ENCODE measurements at places on chromosomes 4 and X.
A peak's percentile ranks its signal among the peaks of the same experiment; 100 is the strongest.

DNA sequence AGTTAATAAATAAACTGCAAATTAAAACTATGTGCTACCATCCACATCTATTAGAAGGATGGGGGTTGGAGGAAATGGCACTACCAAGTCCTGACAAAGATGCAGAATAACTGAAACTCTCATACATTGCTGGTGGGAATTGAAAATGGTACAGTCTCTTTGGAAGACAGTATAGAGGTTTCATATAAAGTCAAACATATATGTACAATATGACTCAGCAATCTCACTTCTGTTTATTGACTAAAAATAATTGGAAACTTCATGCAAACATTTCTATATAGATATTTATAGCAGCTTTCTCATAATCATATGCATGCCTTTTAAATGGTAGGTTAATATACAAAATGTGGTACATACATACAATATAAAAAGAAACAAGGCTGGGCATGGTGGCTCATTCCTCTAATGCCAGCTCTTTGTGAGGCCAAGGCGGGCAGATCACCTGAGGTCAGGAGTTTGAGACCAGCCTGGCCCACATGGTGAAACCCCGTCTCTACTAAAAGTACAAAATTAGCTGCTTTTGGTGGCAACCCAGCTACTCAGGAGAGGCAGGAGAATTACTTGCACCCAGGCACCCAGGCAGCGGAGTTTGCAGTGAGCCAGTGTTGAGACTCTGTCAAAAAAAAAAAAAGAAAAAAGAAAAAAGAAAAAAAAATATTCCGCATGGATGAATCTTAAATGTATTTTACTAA, 225.0 kb upstream of the CXXC4 start:
- no peak for DNase-seq

- no peak for DNase-seq
Observed at GRCh38 chr4:176188654-176189053, 6.7 kb downstream of the SPATA4 start.

DNA sequence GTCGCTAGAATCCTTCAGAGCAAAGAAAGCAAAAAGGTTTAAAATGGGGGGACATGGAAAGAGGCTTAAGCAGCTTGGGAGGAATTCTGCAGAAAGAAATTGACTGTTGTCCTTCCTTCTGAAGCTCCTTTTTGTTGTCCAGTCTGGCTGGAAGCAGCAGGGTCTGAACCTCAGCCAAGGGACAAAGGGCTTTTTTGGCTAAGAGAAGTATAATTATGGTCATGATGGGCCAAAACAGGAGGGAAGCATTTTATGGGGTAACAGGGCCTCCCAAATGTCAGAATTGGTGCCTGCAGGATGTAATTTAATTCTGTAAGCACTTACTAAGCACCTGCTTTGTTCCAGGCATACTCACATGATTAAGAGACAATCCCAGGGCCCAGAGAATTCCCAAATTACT, 74.2 kb upstream of the CPEB2 start:
- DNase-seq, result no peak

DNA sequence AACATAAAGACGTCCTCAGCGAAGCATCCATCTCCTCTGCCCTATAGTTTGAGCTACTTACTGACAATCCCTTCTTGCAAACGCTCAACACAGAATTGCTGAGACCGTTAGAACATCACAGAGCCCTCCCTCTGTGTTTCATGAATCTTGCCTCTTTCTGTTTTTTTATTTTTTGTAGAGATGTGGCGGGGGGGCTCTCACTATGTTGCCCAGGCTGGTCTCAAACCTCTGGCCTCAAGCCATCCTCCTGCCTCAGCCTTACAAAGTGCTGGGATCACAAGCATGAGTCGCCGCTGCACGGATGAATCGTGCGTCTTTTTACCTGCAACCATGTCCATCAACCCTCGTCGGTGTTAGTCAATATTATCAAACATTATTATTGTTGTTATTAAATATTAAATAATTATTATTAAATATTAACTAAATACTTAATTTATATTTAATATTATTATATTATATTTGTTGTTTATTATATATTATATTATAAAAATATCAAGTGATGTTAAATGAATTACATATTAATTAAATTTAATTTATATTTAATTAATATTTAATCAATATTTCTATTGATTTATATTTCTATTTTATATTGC, 200.7 kb downstream of the CRLF2 start:
- no peak for DNase-seq

- no peak for DNase-seq
Observed at GRCh38 chrX:63746278-63746677, 38.7 kb downstream of the ARHGEF9 start.

DNA sequence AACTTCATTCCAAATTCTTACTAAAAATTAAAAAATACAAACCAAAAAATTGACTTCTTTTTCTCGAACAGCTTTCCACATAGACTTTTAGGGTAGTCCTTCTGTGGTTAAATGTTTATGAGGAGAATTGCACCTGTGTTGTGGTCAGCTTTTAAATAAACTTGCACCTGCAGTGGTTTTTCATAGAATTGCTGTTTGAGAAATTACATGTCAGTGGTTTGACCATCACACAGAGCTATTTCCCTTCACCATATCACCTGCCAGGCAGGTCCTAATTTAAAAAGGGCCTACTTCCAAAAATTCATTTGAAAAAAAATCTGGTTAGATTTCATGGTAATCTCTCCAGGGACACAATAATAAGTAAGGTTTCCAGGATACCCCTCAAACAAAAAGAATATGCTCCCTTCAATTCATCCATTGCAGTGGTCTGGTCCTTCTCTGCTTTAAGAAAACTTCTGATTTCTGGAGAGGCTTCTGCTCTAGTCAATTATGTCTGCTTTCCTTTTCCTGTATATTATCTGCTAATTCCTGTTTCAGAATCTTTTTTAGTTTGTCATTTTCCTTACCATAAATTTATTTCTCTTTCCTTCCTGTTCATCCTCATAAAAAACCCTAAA, 9.8 kb upstream of the UTP3 start:
- no peak for DNase-seq

- no peak for DNase-seq
Observed at GRCh38 chr4:140628016-140628415, 59.3 kb upstream of the UCP1 start.

DNA sequence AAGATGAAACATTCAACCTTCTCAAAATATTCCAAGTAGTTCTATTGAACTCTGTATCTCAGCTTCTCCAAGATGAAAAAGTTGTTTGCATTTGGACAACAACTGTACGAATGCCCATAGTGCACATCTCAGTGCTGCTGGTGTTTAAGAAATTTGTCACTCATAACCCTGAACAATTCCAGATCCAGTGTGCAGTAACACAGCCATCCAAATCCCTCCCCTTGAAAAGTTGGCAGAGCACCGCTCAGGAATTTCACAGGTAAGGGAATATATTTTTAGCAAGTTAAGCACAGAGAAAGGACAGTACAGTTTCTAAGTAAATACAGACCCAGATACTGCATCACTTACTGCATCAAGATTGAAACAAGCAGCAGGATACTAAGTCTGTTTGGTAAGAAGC, 104.7 kb downstream of the CNOT6L start:
- DNase-seq, result no peak

GRCh38 chrX:69015156-69015555, 150.1 kb downstream of the PJA1 start:
- no peak for DNase-seq

GRCh38 chr4:83947830-83948193, 411.9 kb downstream of the GPAT3 start:
- DNase-seq, result no peak

- DNase-seq, result no peak
Observed at GRCh38 chr4:168308912-168309311, 9.6 kb downstream of the DDX60 start.

- no peak for DNase-seq
Observed at GRCh38 chr4:99102634-99103033, 14.0 kb upstream of the ADH5 start.

DNA sequence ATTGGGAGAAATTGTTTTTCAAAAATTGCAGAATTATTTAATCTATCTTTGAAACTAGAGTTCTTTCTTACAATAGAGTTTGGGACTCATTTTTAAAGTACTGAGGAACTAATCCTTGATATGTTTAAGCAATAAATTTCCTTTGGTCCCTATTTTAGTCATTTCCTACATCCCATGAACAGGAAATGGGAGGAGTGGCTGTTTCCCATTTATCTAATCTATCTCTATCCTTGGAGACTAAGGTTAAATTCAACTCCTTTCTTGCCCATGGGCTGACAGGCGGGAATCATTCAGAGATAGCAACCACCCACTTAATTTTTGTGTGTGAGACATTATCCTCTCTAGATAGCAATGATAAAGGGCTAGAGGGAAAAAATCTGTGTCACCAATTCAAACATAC, 131.6 kb upstream of the EMCN start:
- no peak for DNase-seq

DNA sequence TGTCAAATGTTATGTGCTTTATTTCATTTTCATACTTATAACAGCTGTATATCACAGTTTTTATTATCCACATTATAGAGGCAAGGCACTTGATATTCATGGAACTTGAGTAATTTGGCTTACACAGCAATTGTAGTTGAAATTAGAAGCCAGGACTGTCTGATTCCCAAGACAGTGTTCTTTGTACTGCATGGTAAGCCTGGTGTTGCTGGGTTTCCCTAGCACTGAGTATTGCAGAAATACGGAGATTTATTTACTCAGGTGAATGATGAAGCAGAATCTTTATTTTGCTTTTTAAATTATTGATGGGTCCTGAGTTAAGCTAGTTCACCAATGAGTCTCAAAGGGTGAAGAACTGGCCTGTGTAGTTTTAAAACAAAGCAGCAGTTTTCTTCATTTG, 70.0 kb downstream of the UGT8 start:
- DNase-seq, result no peak

GRCh38 chr4:138192113-138192512, 50.0 kb downstream of the SLC7A11 start:
- DNase-seq, result no peak

GRCh38 chrX:105694839-105695238, 127.5 kb upstream of the NRK start:
- no peak for DNase-seq

- DNase-seq, result no peak
Observed at GRCh38 chr4:8235224-8235623, 34.3 kb upstream of the HTRA3 start.

- peak; percentile 31 for DNase-seq
Observed at GRCh38 chrX:135974279-135974856, 580 bp upstream of the MMGT1 start.

- DNase-seq, result no peak
Observed at GRCh38 chr4:15233264-15233597, 194.6 kb upstream of the C1QTNF7 start.

GRCh38 chr4:178165951-178166308, 723.7 kb upstream of the AGA start:
- no peak for DNase-seq

- no peak for DNase-seq
Observed at GRCh38 chr4:120995266-120996010, 72.9 kb upstream of the PRDM5 start.

GRCh38 chr4:16411501-16412085, 185.3 kb upstream of the TAPT1 start:
- DNase-seq, result no peak

DNA sequence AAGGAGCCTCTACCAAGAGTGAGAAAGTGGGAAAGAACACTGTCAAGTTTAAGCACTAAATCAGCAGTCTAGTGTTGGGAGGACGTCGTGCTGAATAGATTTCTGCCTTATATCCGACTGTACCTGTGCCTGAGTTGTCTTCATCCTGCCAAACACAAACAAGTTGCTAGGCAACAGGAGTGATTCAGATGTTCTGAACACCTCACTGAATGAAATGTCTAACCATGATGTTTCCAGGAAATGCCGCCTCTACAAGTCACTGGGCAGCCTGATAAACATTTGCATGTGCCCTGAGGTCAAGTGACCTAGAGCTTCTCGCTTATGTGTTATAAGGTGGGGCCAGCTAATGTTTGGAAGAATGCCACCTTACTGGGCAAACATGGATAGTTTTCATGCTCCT, 37.9 kb downstream of the SGMS2 start:
- no peak for DNase-seq

DNA sequence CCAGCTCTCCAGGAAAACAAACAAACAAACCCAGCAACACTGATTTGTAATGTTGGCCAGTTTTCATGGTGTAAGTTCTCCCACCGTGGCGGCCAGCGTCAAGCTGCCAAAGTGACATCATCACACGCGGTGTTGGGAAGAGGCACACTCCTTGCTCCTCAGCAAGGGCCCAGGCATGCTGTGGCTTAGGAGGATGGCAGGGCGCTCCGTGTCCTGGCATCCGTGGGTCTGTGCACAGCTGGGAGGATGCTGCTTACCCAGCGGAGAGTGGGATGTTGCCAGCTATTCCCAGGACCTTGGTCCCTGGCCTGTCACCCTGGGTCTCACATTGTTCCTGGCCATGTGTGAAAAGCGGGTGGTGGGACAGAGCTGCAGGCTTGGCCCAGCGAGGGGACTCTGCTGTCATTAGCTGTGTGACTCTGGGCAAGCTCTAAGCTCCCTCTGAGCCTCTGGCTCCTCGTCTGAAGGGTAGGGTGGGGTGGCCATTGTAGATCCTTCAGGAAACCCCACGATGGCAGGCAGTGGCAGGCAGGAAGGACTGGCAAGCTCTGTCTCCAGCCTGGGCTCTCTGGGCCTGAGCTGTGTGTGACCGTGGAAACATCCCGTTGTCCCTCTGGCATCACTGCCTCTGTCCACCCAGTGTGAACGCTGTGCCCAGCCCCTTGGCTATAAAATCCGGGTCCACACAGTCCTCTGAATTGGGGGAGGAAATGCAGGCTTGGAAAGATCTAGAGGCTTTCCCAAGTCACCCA, 10.8 kb downstream of the PSAPL1 start:
- DNase-seq, result no peak

- DNase-seq, result no peak
Observed at GRCh38 chr4:157674699-157675098, 454.2 kb downstream of the GRIA2 start.
